ENCODE measurements at places on chromosomes 11 and 22.

- no peaks in the 10 kb centered on the region for H3K36me3 ChIP-seq
- no peak overlapping the region for H3K4me3 ChIP-seq
Observed at GRCh38 chr22:30116362-30117117, 36.3 kb downstream of the HORMAD2 start.

- no peak overlapping the region for H3K27ac ChIP-seq
- H3K36me3 ChIP-seq, result no peaks in the 10 kb centered on the region
- no peaks in the 10 kb centered on the region for H3K27me3 ChIP-seq
- H3K4me3 ChIP-seq, result no peak overlapping the region
- DNase-seq, result peak; percentile 31
Observed at GRCh38 chr11:114340311-114341131, 44.3 kb downstream of the NNMT start.

GRCh38 chr11:61833471-61833870, 5.4 kb downstream of the FADS2 start:
- H3K27ac ChIP-seq, result no peak overlapping the region
- H3K4me3 ChIP-seq, result no peak overlapping the region

- H3K27ac ChIP-seq, result no peak overlapping the region
- no peaks in the 10 kb centered on the region for H3K4me1 ChIP-seq
- H3K27me3 ChIP-seq, result no peaks in the 10 kb centered on the region
- H3K4me3 ChIP-seq, result no peak overlapping the region
- DNase-seq, result no peak
Observed at GRCh38 chr11:93492464-93493251, 50.5 kb downstream of the SMCO4 start.

GRCh38 chr11:36102868-36103267, 159.0 kb downstream of the LDLRAD3 start:
- no peaks in the 10 kb centered on the region for H3K36me3 ChIP-seq
- no peak for DNase-seq
- peaks cover 20% of the 10 kb centered on the region for H3K4me1 ChIP-seq

- no peaks in the 10 kb centered on the region for H3K27me3 ChIP-seq
- H3K4me1 ChIP-seq, result no peaks in the 10 kb centered on the region
- H3K4me3 ChIP-seq, result no peak overlapping the region
Observed at GRCh38 chr11:59418156-59418555, 8.1 kb downstream of the OR5A2 start.

- no peak overlapping the region for H3K4me3 ChIP-seq
- H3K4me1 ChIP-seq, result no peaks in the 10 kb centered on the region
- no peaks in the 10 kb centered on the region for H3K36me3 ChIP-seq
- H3K27ac ChIP-seq, result no peak overlapping the region
Observed at GRCh38 chr11:69808667-69809086, 10.5 kb downstream of the FGF3 start.

DNA sequence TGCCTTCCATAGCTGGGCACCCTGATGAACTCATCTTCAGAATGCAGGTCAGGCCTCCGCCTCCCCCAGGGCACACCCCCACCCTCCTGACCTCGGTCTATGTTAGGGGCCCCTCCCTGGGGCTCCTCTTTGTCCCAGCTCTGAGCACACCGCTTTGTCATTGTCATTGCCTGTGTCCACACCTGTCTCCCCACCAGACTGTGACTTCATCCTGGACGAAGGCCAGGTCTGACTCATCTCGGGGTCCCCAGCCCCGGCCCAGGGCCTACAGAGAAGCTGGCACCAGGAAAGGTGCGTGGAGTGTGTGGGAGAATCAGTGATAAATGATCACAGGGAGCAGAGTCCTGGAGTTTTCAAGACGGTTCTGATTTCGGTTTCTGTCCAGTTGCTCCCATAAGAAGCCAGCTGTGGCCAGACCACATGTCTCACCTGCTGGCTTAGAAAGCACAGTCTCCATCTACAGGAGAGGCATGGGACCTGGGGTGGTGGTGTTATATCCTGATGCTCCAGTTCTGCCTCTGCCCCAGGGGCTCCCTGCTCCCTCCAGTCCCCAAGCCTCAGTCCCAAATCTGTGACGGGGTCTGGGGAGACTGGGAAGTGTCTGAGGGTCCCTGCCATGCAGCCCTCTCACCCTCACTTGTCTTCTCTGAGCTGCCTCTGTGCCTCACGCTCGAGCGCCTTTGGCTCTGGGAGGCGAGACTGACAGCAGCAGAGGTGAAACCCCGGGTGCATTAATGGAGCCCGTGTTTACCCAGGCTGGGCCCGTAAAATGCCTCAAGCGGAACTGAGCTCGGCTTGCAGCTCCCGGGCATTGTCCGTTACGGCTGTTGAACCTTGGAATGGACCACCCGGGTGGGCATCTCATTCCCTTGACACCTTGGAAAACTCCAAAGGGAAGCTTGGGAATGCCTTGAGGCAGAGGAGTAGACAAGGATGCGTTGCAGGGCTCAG, 85.5 kb upstream of the WNT11 start:
- no peaks in the 10 kb centered on the region for H3K27me3 ChIP-seq
- H3K4me1 ChIP-seq, result no peaks in the 10 kb centered on the region
- H3K27ac ChIP-seq, result no peak overlapping the region
- H3K36me3 ChIP-seq, result no peaks in the 10 kb centered on the region
- no peak overlapping the region for H3K4me3 ChIP-seq

DNA sequence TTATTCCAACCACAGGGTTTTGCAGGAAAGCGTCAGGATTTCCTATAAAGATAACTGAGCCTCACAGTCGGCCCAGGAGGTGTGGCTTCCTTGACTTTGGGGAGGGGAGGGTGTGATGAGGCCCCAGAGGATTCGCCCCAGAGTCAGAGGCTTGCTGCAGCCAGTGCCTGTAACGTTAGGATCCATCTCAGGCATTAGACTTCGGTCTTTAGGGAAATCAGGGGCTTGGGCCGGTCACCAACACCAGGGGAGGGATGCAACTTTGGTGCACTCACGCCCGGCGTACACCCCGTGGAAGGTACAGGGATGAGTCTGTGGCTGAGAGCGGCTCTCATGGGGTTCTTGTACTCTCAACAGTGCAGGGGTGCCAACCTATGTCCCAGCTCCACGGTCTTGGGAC, 5.7 kb upstream of the ANO1 start:
- no peaks in the 10 kb centered on the region for H3K27me3 ChIP-seq
- no peak overlapping the region for H3K4me3 ChIP-seq
- peaks cover 42% of the 10 kb centered on the region for H3K4me1 ChIP-seq
- no peaks in the 10 kb centered on the region for H3K36me3 ChIP-seq
- DNase-seq, result peak; percentile 61

Data from heart right ventricle (tissue), 16 donors.